Cardiac fibroblast (primary cell): ENCODE measurements at places on chromosomes 5 and 9.

DNA sequence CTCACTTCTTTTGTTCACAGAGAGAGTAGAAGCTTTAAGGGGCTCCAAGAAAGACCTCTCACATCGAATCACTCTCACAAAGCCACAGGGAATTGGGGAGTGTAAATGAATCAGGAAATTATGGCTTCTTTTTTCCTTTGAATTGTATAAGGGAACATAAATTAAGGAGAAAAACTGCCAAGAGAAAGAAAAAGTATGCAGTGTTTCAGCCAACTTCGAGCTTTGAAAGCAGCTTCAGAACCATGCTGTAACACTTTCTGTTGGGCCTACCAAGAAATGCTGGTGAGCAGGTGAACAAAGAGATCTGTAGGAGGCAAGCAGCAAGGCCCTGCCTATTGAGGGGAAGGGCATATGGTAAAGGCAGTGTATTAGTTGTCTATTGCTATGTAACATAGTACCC, 33.4 kb upstream of the CTNNA1 start:
- DNase-seq, result no peak

GRCh38 chr5:172946146-172946545, 13.1 kb upstream of the RPL26L1 start:
- DNase-seq, result no peak

DNA sequence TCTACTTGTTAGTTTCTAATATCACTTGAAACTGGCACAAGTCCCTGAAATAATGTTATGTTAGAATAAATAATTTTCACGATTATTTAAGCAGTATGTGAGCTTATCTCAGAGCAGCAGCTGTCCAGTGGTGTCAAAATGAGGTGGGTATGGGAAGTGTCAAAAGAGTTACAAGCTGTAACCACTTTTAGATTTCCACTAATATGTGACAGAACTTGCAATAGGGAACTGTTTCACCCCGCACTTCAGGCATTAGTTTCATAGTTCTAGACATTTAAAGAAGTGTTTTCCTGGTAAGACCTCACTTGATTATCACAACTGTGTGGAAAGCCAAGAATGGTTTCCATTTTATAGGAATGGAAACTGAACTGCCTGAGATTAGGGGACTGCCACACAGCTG, 2.9 kb upstream of the ISCA1 start:
- no peak for DNase-seq

DNA sequence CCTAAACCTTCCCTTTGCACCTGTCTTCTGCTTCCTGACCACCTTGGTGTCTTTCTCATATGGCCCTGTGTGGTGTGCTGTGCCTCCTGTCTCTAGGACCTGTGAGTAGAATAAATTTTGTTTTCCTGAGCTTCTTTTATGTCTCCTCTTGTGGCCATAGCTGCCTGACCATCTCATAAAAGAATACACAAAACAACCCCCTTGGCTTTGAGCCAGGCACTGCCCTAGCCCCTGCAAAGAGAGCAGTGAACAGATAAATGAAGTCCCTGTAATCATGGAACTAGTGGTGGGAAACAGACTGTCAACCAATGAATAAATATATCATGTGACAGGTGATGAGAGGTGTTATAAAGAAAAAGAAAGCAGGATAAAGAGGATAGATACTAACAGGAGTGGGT, 485.1 kb downstream of the CSNK1G3 start:
- no peak for DNase-seq

GRCh38 chr5:54881286-54882005, 103.9 kb downstream of the ESM1 start:
- no peak for DNase-seq

- DNase-seq, result no peak
These were observed 61.6 kb upstream of the GNE start for GRCh38 chr9:36319806-36320205.

GRCh38 chr5:26881901-26882300, 156.5 kb downstream of the CDH9 start:
- DNase-seq, result no peak

- no peak for DNase-seq
These were observed 12.5 kb upstream of the FCN2 start for GRCh38 chr9:134867917-134868750.

DNA sequence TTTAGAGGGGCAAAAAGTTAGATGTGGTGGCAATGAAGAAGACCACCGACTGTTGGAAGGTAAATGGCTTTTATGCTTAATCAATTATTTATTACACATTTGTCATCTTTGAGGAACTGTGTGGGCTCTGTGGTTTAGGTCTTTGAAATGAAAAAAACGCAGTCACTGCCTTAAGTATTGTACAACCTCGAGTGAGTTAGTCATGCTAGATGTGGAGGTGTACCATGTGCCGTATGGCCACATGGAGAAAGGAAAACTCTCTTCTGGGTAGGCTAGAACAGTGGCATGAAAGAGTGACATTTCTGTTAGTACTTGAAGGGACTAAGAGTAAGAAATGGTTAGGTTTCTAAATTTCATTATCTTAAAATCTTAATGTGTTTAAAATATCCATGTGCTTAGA, 166.1 kb downstream of the HACD4 start:
- DNase-seq, result no peak

DNA sequence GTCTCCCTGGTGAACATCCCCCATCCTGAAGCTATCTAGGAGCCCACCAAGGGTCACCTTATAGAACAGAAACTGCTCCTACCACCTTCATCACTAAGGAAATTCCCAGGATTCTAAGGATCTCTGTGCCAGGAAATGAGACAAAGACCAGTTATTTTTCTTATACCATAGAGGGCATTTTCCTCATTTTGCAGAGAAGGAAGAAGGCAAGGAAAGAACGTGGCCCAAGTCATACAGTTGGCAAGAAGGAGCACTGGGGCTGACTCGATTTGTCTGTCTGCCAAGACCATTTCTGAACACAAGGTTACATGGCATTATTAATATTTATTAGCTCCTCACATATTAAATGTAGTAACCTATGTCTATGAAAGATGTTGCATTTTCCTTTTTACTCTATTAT, 49.6 kb upstream of the TNFSF15 start:
- peak; percentile 50 for DNase-seq
